ENCODE measurements at places on chromosomes 1 and 21. TPM values are rescaled to one million over a fixed set of nuclear protein-coding genes. Genes with fewer than 3 reads are reported as not detected.

DNA sequence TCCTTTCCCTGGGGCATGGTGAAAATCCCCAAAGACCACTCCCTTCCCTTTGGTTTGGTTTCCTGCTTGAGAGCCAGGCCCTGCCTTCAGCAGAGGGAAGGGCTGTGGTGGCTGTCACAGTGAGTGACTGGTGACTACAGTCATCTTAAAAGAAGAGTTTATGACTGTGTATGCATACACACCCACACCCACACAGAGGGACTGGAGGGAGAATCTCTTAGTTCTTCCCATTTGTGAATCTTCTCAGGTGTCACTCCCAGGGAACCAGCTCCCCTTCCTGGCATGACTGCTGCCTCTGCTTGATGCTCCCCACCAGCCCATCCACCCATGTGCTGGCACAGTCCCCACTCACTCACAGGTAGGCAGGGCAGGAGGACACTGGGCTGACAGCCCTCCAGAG, 3.9 kb upstream of the KCNA2 start:
- DNase-seq, result no peak

DNA sequence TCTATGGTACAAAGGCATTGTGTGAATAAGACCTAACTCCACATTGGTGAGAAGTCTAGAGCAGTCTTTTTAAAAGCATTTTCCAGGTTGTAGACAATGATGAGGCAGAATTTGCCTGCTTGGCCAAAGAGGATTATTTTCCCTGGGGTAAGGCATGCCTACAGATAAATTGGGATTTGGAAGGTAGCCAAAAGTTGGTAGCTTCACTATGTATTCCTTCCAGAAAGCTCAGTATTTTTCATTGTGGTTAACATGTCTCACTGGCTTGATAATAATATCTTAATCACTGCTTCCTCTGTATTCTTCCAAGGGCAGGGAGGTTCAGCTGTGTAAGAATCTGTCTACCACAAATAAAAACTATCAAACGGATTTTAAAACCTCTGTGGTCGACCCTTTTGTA, 590.8 kb upstream of the PRMT6 start:
- DNase-seq, result no peak

GRCh38 chr1:205258261-205258691, 30.5 kb downstream of the TMCC2 start:
- DNase-seq, result no peak

GRCh38 chr1:194114288-194114687, 927.9 kb upstream of the B3GALT2 start:
- no peak for DNase-seq

DNA sequence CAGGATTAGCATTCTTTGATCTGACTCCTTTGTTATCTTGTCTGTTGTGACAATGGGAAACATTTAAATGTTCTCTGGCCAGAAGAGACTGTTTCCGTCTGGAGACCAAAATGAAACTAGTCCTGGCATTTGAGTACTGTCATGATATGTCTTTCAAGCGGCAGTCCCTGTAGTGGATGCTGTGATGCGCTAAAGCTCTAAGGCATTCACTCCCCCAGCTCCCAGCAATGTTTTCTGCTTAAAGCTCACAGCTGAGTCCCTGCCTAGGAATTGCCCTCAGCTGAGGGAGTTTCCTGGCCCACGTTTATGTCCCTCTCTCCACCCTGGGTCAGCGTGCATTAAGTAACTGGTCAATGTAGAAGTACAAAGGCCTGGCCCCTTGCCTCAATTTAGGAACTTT, 109.4 kb downstream of the UCHL5 start:
- no peak for DNase-seq

GRCh38 chr1:13792419-13792818, 92.4 kb downstream of the PRDM2 start:
- no peak for DNase-seq

Gene MFN2
- total RNA-seq, result 68.8 TPM

DNA sequence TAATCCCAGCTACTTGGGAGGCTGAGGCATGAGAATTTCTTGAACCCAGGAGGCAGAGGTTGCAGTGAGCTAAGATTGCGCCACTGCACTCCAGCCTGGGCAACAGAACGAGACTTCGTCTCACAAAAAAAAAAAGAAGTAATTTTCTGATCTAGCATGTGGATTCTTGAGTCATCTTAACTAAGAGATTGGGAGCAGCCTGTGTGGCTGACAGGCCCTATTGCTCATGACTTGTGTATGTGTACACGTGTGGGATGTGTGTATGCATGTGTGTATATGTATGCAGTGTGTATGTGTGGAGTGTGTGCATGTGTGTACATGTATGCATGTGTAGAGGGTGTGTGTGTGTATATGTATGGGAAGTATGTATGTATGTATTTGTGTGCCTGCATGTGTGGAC, 29.5 kb downstream of the DOP1B start:
- DNase-seq, result peak; percentile 0

Gene XCL2
- not detected for total RNA-seq

- DNase-seq, result no peak
Observed at GRCh38 chr1:186102547-186103148, 272.4 kb downstream of the TPR start.

Gene DCDC2B
- total RNA-seq, result not detected

Gene KCND3
- 0.77 TPM for total RNA-seq

- no peak for DNase-seq
Observed at GRCh38 chr1:23500466-23500865, 16.5 kb upstream of the ASAP3 start.

- DNase-seq, result no peak
Observed at GRCh38 chr1:162984699-162985098, 84.5 kb upstream of the RGS4 start.

- no peak for DNase-seq
Observed at GRCh38 chr1:96030312-96030711, 691.3 kb upstream of the PTBP2 start.

Gene MSH4
- 0.20 TPM for total RNA-seq

Gene CNTN2
- total RNA-seq, result not detected

Gene MCOLN2
- total RNA-seq, result not detected

Gene PTCH2
- total RNA-seq, result 1.3 TPM

- DNase-seq, result no peak
Observed at GRCh38 chr1:157364612-157365011, 187.7 kb downstream of the FCRL5 start.

Gene SYDE2
- total RNA-seq, result 13.1 TPM

- no peak for DNase-seq
Observed at GRCh38 chr1:246058466-246058865, 448.6 kb downstream of the SMYD3 start.

- DNase-seq, result peak; percentile 26
Observed at GRCh38 chr1:10457875-10458274, 8.0 kb downstream of the CORT start.

DNA sequence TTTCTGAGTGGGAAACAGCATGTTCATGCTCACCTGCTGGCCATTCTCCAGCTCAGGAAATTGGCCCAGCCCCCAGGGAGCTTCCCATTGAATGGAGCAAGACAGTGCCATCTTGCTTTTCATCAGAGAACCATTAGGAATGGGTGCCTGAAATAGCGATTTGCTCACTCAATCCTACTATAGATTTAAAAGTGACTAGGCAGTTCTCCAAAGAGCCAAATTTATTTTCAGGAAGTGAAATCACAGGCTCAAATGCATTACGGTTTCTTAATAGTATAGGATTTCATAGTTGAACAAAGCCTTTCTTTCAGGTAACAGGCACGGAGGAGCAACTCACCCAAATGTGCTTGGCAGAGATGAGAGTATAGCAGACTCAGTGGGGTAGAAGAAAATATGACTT, 272.1 kb downstream of the GRIK1 start:
- DNase-seq, result no peak

Gene SGIP1
- 31.8 TPM for total RNA-seq

Gene PPT1
- total RNA-seq, result 48.6 TPM

DNA sequence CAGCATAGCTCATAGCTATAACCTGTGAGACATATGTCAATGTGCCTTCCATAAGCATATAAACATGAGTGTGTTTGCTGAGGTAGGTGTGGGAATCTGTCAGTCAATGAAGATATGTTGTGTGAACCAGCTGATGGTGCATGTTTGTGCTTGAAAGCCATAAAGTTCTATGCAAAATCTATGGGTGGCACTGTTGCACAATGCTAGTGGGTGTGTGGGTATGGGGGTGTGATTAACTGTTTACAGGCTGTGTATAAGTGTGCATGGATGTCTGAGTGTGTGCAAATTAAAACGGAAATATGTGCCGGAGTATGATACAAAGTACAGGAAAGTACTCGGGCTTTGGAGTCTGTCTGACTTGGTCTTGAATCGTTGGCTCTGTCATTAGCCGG, 1.0 kb upstream of the ATP2B4 start:
- DNase-seq, result no peak

DNA sequence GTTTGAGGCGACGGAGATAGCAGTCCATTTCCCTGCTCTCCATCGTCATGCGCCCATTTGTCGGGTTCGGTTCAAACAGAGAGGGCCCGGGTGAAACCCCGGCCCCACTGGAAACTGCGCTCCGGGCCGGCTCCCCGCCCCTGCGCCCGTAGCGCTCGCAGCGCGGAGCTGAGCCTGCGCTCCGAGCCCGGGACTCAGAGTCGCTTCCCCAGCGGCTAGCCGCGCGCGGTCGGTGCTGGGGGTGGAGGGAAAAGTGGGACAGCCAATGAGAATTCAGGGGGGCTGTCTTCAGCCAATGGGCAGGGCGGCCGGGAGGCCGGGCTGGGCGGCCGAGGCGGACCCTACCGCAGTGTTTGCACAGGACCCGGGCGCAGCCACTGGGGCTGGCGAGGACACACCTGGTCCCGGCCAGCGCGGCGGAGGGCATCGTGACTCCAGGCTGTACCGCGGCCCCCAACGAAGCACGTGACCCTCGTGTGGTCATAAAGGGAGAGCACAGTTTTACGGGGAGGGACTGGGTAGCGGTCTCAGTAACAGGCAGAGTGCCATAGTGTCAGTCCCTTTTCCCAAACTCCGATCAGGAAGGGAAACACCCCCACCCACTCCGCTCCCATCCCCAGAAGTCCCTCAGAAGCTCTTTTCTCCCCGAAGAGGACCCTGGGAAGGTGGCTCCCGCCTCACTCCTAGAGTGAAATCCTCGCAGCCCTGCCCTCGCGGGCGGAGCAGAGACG, at the start of gene INKA2:
TSS of gene INKA2 (minus strand) at position 202 of the 731 bp plus-strand sequence. CDS start at position 49, 153 bp downstream.
- DNase-seq, result no peak

Gene GPR37L1
- not detected for total RNA-seq

- DNase-seq, result no peak
Observed at GRCh38 chr1:154478013-154478412, 24.0 kb upstream of the TDRD10 start.

DNA sequence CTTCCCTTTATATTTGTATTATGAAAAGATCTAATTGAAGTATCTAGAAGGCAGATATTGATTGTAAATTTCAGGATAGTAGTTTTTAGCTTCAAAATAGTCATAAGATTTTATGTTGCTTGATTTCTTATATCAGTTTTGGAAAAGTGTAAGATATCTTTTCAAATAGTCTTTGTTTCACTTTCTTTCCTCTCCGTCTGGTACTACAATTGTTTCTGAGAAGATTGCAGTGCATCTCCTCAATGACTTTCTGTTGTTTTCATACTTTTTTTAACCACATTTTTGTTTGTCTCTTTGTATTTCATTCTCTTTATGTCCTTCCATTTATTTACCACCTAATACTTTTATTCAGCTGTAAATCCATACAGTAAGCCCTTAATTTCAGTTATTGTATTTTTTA, 964.6 kb upstream of the B3GALT2 start:
- no peak for DNase-seq

DNA sequence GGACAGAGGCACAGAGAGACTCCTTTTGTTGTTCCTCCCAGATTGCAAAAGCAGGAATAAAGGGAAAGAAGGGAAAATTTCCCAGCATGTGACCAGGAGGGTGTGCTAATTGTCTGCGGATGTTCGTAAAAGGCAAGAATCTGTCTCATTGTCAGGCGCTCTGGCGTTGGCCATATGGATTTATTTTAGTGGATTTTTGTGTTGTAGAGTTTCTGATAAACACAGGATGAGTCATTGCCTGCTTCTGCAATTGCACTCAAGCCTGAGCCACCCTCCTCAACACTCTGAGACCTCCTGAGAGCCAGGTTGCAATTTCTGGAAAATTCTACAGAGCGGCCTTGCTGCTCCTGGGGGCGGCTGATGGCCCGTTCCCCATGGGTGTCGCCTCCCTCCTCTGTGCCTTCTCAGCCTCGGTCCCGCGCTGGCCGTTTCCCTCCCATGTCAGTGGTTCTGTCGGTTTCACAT, 227.7 kb downstream of the KAZN start:
- no peak for DNase-seq

GRCh38 chr1:170723518-170723917, 59.6 kb downstream of the PRRX1 start:
- DNase-seq, result no peak

DNA sequence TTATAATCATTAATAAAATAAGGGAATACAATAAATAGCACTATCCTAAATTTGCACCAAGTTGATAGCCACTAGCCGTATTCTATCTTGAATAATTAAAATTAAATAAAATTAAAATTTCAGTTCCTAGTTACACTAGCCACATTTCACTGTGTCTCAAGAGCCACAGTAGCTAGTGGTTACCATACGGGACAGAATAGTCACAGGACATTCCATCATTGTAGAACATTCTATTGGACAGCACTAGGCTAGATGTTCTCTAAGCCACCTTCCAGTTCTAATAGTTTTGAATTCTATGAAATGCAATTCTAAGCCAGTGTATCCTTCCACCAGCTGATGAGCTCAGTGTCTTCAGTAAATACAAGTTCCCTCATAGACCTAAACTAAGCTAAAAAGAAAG, 71.1 kb upstream of the GOLT1A start:
- DNase-seq, result no peak
